Activated CD8-positive, alpha-beta memory T cell treated with anti-CD3 and anti-CD28 coated beads for 1 hour (primary cell): ENCODE measurements at places on chromosomes 4 and X.

GRCh38 chr4:78644744-78645330, 93.3 kb downstream of the ANXA3 start:
- no peak for DNase-seq

DNA sequence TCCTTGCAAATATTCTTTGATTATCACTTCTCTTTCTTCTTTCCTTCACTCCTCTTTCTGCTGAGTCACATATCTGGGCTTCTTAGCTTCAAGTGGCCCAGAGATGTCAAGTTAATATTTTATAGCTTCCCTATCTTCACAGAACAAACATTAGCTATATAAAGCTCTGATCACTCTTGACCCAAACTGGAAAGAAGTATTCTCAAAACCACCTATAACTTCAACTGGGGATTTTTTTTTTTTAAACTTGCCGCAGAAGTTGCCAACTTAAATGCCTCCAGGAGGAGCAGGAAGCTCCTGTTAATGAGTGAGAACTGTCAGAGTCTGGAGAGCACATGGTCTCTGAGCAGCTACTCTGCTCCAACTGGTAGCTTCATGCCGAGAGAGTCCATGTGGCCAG, 233.3 kb upstream of the EDNRA start:
- DNase-seq, result no peak

GRCh38 chrX:133598601-133599335, 183.5 kb upstream of the GPC4 start:
- no peak for DNase-seq

DNA sequence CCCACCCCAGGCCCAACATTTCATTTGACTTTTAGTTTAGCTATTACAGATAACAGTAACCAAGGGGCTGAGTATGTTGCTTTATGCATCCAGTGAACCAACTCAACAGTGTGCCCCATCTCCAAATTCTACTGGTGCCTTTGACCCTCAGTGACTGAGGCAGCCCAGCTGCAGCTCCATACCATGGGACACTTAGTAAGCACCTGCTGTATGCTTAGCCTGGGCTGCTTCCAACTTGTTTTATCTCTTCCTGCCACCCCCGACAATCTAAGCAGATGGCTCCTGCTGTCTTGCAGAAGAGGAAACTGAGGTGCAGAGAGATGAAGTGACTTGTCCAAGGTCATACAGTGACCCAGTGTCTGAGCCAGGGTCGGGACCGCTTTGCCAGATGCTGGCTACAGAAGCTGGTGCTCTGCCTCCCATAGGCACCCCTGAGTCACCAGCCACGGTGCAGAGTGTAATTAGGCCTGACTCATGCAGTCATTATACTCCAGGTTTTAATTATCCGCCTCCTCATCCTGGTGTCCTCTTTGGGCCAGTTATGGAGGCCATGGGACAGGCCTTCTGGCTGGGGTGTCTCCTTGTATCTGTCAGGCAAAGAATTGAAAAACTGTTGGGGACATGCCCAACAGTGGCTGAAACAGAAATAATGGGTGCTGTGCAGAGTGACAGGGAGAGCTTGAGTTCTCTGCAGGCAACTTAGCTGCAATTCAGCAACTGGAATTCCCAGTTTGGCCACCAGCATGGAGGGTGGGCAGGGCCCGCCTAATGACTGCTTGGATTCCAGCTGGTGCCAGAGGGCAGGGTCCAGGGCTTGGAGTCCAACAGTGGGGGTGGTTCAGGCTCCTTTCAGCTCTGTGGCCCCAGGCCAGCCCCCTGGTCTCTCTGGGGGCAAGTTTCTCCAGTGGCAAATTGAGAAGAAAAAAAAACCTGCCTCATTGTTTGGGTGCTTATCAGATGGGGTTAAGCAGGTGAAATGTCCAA, 8.2 kb upstream of the GPR78 start:
- no peak for DNase-seq

DNA sequence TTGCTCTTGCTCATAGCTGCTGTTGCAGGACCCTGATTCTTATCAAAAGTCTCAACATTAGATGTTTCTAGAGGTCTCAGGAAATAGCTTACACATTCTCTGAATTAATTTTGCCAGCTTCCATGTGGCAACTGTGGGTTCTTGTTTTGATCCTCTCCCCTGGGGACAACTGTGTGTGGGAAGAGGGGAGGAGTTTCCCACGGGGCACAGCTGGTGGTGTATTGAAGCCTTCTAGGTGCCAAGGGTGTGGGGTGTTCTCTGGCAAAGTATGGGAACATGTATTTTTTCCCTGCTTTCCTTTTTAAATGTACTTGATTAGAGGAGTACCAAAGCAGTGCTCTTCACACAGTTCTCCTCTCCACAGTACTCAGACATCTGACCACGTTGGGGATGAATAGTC, 212.7 kb downstream of the RPA4 start:
- no peak for DNase-seq

GRCh38 chr4:96913441-96914080, 1073.7 kb downstream of the PDHA2 start:
- no peak for DNase-seq

DNA sequence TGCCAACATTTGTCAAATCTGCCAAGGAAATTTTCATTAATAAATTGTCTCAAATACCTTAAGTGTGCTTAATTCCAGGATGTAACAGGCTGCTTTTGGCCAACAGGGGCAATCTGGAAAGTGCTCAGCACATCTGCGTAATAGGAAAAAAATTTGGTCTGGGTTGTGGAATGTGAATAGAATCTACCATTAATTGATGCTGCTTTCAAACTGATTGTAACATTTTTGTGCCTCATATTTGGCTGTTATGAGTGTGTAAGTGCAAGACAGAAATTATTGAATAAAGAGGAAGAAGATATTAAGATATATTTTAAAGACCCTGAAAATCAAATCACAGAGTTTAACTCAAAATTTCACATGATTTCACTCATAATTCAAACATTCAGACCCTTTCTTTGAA, 41.1 kb downstream of the REELD1 start:
- no peak for DNase-seq

GRCh38 chr4:150769248-150769647, 187.3 kb downstream of the MAB21L2 start:
- DNase-seq, result no peak
